ENCODE measurements at places on chromosomes 4 and X.

GRCh38 chrX:118974088-118974907, at the start of gene LONRF3:
Gene LONRF3 (plus strand): TSS chrX:118974618. CDS start chrX:118974781, 163 bp downstream.
- peak; percentile 63 for DNase-seq

GRCh38 chrX:138775517-138775916, 64.0 kb upstream of the FGF13 start:
- DNase-seq = no peak

DNA sequence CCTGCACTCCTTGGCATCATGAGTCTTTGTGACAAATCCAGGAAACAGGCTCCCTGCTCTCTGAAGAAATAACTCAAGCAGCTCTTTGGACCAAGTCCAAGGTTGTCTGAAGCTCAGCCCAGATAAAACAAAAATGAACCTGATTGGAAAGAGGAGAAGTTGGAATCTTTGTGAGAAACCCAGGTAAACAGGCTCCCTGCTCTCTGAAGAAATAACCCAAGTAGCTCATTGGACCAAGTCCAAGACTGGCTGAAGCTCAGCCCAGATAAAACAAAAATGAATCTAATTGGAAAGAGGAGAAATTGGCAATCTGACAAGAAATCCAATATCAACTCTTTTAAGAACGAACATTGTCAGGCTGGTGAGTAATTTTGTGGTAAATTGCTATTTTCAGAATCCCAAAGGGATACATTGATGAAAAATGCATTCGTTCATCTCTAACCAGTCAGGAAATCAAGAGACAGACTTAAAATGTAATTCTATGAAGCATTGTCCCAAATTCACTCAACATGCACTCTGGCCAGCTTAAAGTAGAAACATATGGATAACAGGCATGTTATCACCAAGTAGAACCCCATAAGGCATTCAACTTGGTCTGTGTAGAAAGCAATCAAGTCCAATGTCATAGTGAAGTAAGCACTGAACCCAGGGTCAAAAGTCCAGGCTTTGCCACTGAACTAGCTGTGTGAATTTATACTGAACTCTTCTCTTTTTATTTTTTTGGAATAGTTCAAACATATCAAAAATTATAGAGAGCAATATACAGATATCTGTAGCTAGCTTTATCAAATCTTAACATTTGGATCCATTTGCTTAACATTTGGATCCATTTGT, 16.8 kb upstream of the NFXL1 start:
- no peak for DNase-seq

DNA sequence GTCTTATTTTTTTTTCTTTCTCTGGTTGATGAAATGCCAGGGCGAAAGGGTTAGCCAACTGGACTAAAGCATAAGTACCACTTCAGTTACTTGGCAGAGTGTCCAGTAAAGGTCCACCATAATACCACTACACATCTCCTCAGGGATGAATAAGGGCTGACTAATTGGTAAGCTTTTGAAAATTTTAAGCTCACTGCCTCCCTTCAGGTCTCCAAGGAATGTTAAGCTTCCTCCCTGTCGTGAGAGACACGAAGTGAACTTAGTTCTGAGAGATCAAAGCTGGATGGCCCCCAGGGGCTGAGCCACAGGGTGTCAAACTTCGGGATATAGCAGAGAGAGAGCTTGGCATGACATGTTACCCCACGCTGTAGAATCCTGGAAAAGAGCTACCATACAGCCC, 111.4 kb downstream of the VSIG4 start:
- no peak for DNase-seq

DNA sequence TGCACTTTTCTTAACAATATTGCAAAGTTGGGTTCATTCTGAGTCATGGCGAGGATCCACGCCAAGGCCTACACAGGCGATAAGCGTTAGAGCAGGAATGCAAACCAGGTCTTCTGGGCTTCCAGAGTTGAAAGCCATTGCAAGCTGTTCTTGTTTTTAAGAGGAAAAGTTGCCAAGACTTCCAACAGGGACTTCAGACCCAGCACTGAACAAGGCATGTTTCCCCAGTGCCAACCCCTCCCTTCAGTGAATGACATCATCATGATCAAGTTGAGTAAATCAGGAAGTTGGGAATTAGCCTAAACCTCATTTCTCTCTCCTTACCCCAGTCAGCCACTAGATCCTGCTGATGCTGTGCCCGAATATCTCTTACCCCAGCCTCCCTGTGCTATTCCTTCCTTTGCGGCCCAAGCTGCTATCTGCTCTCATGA, 355.1 kb downstream of the HS3ST1 start:
- no peak for DNase-seq

GRCh38 chrX:54891573-54891972, 29.1 kb upstream of the TRO start:
- no peak for DNase-seq

GRCh38 chr4:180650273-180650672, 1592.9 kb upstream of the TENM3 start:
- DNase-seq = no peak

- no peak for DNase-seq
Observed at GRCh38 chrX:78748846-78749245, 1.3 kb downstream of the LPAR4 start.

DNA sequence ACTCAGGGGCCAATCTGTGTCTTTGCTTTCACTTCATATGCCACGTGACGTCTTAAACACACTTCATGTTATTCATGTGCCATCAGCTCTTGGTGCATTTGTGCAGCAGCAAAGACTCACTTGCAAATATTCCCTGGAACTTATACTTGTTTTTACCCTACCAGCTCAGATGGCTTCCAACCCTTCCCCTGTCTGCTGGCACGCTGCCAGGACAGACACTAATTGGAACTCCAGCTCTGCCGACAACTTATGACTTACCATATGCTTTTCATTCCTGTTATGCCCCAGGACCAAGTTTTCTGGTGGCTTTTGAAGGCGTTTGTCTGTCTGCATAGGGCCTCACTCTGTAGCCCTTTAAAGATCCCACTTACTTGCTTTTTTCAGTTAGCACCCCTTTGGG, 261.7 kb upstream of the GNPDA2 start:
- no peak for DNase-seq

GRCh38 chr4:15238720-15239119, 189.1 kb upstream of the C1QTNF7 start:
- DNase-seq = no peak

DNA sequence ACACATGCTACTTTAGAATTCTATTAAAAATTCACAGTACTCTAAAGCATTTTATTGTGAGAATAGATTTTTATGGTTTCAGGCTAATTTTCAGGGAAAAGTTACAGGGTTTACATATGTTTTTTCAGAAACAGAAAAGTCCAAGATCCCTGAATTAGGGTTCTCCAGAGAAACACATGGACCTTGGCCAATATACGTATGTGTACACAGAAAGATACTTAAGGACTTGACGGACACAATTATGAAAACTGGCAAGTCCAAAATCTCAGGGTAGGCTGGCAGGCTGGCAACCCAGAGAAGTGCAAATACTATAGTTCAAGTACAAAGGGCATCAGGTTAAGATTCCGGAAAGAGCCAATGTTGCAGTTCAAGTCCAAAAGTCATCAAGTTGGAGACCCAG, 1897.8 kb upstream of the PCDH10 start:
- no peak for DNase-seq

DNA sequence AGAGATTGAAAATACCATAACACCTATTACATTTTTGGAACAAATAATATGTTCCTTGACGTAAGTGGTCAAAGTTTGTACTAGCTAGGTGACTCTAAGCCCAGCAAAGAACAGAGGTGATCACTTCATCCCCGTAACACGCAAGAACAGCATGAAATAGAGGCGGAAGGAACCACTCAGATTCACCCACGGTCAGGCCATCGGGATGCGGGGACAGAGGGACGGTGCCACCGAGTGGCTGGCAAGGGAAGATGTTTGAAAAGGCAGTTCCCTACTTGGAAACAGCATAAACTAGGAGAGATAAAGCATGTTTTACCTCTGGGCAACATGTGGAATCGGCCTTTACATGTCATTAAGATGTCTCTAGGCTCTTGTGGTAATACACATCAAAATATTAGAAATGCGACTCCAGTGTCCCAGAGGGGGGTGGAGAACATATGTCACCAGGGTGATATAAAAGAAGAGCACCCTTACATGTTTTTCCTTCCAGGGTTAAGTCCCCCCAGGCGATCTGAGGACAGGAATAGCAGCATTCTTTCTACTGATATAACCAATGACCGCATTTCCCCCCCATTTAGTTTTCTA, 84.0 kb downstream of the PHKA2 start:
- DNase-seq = no peak

DNA sequence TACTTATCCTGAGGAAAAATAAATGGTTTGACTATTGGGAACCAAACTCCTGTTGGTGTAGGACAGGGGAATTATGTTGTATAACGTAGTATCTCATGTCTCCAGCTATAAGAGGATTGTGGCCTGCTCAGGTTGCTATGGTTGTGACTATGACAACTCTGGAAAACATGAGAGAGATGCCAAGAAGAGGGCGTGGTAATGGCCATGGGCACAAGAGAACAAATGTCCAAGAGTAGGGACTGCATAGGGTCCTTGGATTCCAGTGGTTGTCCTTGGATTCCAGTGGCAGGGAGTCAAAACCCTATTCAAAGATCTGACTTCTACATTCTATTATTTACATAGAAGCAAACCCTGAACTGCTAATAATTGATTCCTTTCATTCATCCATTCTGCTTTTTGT, 6.8 kb upstream of the MOB1B start:
- DNase-seq = no peak

GRCh38 chr4:38411092-38411491, 252.9 kb upstream of the KLF3 start:
- no peak for DNase-seq

DNA sequence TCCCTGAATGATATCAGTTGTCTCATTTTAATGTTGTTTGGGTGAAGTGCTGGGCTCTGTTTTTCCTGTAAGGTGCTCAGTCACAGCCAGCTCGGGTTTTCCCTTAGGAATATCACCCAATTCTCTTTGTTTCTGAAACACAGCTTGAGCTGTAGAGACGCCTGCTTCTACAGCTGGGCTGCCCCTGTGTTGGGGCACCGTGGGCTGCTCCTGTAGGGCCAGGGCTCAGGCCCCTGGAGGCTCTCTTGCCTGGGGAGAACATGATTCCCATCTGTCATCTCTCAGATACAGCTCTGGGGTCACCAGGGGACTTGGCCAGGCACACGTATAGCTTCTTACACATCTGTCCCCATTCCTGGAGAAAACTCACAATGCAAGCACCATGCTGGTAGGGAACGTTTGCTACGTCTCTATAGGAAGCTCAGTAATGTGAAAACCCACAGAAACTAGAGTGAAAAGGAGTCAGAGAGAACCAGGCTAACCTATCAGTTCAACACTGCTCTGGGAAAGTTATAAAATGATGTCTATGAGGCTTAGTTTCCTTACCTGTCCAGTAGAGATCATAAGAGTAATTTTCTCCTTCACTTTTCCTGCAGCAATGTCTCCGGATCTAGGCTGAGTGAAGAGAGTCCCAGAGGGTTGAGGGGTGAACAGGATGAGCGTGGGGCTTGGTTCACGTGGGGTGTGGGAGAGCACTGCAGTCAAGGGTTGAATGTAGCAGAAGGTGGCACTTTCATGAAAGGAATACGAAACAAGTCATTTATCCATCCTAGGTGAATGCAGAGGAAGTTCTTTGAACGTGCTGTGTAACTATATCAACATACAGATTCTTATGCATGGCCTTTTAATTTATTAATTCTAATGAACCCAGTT, 14.5 kb downstream of the FHDC1 start:
- DNase-seq = no peak

DNA sequence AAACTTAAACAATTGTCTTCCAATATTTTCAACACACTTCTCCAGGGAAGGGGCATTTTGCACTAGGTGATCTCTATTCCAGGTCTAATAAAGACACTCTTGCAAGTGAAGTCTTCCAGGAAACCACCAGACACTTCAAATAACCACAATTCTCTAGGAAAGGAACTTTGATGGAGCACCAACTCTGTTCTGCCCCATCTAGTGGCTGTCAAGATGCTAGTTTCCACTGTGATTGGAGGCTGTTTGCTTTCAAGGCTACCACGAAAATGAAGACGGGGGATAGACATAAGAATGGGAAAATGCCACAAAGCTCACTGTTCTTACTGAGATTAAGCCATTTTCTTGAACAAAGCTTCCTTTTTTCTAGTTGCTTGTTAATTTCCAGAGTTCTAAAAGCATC, 100.6 kb upstream of the F9 start:
- no peak for DNase-seq

GRCh38 chrX:153769158-153769864, 5.3 kb downstream of the PLXNB3 start:
- peak; percentile 31 for DNase-seq

DNA sequence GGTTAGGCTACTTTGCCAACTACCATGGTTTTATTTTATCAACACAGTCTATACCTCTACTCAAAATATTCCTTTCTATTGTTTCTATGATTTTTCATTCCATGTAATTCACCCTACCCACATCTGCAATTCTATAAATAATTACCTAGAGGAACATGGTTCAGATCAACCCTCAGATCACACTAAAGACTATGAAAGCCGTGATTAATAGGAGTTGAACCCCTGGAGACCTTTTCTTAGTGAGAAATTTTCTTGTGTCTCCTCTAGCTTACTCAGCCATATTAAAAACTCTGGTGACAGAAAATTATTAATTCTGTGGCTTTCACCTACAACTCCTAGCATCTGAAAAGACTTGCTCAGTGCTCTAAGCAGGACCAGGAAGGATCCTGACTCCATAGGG, 38.5 kb upstream of the CXXC4 start:
- DNase-seq = no peak

GRCh38 chrX:154419688-154420401, 8.5 kb downstream of the TAFAZZIN start:
- DNase-seq = no peak

- no peak for DNase-seq
Observed at GRCh38 chr4:139666735-139667281, 1.2 kb downstream of the MGST2 start.

DNA sequence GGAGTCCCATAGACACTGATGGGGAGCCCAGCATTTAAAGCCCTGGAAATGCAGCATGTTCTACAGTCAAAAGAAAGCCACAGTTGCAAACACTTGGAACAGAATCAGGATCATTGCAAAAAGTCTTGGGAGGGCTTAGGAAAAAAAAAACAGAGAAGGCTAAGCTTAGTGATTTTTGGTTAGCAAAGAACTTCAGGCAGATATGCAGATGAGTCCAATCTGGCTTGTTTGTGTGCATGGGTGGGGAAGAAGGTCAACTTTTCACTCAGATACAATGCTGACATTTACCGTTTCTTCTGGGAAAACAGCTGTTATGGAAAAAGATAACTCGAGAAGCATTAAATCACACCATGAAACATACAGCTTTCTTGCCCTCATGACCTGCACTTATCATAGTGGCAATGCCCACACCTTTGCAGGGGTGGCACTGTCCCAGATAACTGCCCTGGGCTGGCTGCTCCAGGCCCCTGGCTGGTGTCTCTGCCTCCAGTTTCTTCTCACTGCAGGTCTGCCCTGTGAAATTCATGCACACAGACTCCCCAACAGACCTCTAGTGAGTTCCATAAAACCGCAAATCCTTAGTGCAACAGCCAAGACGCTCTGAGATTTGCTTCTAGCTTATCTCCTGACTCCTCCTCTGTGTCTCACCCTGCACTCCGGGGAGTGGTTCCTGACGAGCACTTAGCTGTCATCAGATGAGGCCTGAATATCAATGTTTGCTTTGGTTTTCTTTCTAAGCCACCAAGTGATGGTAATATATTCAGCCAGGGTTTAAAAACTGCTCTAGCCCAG, 99.2 kb downstream of the DRD5 start:
- no peak for DNase-seq

- peak; percentile 85 for DNase-seq
Observed at GRCh38 chr4:182143822-182144625, 99.2 kb upstream of the TENM3 start.

GRCh38 chrX:50107470-50107869, 93.3 kb downstream of the AKAP4 start:
- no peak for DNase-seq

- DNase-seq = no peak
Observed at GRCh38 chrX:150197388-150197787, 165.7 kb upstream of the MAMLD1 start.

Data from left forelimb (tissue), 1 donor.